ENCODE measurements at places on chromosomes 6 and 20.

DNA sequence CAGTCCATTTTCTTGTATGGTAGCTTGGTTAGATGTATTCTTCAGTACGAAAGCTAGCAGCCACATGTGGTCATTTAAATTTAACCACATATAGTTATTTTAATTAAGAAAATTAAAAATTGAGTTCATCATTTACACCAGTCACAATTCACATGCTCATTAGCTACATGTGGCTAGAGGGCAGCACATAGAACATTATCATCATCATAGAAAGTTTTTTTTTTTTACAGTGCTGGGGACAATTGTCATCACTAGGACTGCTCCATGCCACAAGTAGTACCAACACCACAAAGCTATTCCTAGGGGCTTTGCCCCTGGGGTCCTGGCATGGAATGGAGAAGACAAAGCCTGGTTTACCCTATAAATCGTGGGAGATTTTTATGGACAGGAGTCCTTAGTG lies 30.5 kb downstream of the PLCB4 start:
- no peak for DNase-seq

DNA sequence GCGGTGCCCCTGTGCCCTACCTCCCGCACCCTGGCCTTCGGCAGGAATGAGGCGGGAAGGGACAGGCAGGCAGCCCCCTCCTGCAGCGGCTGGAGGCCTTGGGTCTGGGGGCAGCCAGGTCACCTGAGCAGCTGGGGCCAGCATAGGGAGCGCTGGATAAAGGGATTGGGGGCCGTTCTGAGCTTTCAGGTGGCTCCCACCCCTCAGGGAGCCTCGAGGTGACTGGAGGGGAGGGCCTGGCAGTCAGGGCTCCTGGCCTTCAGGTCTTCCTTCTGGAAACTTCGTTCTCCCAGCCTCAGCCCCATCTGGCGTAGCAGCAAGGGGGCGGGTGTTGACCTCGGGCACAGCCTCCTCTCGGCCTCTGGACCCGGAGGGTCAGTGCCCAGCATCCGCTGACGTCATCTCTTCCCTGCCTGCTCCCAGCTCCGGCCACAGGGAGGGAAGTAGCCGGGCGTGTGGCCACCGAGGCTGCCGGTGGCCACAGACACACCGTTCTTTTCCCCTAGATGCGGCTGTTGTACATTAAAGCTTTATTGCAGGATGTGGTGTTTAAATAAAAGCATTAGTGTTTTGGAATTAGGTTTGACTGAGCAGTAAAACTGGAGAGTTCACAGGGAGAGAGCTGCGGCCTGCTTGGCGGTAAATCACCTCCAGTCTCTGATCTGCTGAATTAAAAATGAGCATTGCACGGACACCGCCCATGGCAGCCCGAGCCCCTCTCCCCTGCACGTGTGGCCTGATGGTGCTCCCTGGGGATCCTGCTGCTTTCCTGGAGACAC lies 80.0 kb upstream of the GATA5 start:
- DNase-seq, result no peak

GRCh38 chr6:63333440-63333839 lies 13.7 kb upstream of the LGSN start:
- DNase-seq, result no peak

DNA sequence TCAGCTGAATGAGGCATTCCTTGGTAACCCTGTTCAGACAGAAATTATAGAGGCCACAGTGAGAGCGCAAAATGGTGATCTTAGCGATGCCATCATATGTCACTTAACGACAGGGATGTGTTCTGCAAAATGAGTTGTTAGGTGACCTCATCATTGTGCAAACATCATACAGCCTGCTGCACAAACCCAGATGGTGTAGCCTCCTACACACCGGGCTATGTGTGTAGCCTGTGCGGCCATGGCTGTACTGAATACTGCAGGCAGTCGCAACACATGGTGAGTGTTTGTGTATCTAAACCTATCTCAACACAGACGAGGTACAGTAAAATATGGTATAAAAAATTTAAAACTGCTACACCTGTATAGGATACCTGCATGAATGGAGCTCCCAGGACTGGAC lies 234.1 kb upstream of the PMEPA1 start:
- no peak for DNase-seq

GRCh38 chr6:9252799-9253198 lies 817.5 kb upstream of the SLC35B3 start:
- DNase-seq, result no peak

GRCh38 chr6:82363428-82364086 lies at the start of gene TPBG:
TSS of gene TPBG (plus strand) at chr6:82363817. CDS start at chr6:82364962, 1,145 bp downstream.
- DNase-seq, result peak; percentile 37

DNA sequence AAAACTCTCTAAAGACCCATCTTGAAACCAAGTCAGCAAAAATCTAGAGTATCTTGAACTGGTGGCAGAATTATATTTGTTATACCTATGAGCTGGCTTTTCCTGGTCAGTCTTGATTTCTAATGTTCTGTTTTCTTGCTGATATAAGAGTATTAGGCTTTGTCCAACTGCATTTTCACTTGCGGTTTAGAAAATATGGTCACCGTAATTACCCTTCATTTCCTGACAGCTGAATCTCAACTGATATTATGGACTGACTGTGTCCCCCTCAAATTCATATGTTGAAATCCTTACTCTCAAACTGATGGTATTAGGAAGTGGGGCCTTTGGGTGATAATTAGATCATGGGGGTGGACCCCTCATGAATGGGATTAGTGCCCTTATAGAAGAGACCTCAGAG lies 72.1 kb downstream of the TXLNB start:
- DNase-seq, result no peak

DNA sequence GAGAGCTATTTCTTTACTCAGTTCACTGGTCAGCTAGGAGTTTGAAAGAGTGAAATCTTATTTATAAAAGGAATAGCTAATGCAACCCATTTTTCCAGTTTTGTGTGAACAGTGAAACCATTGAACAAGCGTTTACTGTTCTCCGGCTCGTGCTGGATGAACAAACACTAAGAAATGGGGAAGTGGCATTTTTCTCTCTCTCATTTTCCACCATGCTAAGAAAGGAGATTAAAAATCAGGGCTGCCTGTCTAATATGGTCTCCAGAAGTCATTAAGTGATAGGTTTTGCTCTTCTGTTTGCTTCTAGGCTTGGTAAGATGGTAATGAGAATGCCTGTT lies 774 bp upstream of the SFT2D1 start:
- no peak for DNase-seq

- no peak for DNase-seq
Measured at GRCh38 chr20:58458342-58459057, 56.7 kb downstream of the APCDD1L start.

GRCh38 chr6:2061880-2062279 lies 183.5 kb downstream of the GMDS start:
- DNase-seq, result no peak

GRCh38 chr20:57990396-57990987 lies 238.0 kb downstream of the ANKRD60 start:
- no peak for DNase-seq

- no peak for DNase-seq
Measured at GRCh38 chr20:25246182-25246999, 1.5 kb upstream of the PYGB start.

- DNase-seq, result peak; percentile 24
Measured at GRCh38 chr20:7980332-7981046, 39.1 kb downstream of the TMX4 start.

- no peak for DNase-seq
Measured at GRCh38 chr6:189676-190075, 102.6 kb upstream of the DUSP22 start.

GRCh38 chr20:53899351-53900167 lies 170.8 kb downstream of the BCAS1 start:
- no peak for DNase-seq

DNA sequence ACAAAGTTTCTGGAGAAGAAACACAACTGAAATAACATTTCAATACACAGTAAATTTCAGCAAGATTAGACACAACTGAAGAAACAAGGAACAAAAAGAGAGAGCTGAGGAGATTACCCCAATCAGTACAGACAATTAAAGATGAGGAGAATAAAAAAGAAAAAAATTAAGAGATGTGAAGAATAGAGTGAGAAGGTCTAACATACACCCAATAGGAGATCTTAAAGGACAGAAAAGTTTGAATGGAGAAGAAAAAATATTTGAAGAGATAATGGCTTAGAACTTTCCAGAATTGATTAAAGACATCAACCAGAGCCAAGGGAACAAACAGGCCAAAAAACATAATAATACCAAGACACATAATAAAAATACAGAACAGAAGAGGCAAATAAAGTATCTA lies 116.4 kb downstream of the HUS1B start:
- DNase-seq, result no peak
